Spinal cord (tissue), 10 donors: ENCODE measurements at places on chromosomes 2 and 18.

DNA sequence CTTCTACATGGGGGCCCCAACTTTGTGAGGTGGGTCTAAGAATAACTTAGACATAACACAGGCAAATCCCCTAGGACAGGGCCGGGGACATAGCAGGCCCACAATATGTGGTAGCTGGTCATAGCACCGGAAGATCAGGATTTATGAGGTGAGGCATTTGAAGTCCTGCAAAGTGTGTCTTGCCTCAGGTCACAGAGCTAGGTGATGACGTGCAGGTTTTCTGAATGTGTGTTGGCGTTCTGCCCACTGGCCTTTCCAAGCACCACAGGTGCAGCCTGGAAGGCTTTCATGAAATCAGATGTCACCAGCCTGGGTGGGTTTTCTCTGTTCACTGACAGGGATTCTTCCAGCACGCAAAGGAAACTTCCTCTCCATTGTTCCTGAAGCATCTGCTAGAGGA, 119.1 kb downstream of the LRATD1 start:
- no peak for DNase-seq

- no peak for DNase-seq
Observed at GRCh38 chr18:45332871-45333270, 282.4 kb upstream of the SLC14A2 start.

DNA sequence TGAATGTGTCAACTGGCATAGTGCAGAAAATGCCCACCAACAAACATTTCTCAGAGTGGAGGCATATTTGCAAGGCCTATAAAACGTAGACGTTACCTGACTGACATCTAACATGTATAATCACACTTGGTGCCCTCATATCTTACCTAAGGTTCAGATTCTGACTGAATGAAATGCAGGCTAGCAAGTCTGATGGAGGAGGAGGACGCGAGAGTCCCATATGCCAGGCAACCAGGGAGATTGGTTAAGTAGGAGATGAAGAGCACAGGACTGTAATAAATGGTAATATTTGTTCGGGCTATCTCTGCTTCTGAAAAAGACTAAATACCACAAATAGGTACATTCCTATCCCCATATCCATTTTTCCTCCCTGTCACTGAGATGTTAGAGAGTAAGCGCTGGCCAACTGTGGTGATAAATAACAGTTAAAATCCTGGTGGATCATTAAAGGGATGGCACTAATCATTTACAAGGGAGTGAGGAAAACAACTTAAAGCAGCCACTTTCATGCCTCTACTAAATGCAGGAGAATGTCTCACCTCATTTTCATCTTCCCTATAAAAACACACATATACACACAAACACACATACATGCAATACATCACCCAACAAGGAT, 217.2 kb downstream of the TMEM163 start:
- DNase-seq: no peak

- DNase-seq: no peak
Observed at GRCh38 chr2:204477358-204477950, 67.8 kb upstream of the PARD3B start.

DNA sequence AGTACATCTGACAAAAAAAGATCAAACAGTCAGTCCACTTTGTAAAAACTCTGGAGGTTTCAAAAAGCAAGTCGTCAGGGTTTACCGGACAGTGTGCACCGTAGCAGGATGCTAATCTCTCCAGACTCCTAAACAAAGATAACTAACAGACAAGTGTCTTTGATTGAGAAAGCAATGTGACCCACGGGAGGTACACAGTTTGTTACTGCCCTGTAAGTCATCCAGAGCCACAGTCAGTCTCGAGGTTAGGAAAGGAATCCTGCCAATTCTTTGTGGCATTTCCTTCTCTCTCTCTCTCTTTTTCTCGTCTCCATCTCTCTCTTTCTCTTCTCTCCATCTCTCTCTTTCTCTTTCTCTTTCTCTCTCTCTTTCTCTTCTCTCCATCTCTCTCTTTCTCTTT, 42.8 kb downstream of the LRRTM4 start:
- DNase-seq: no peak
